ENCODE measurements at places on chromosomes 5 and 9.

DNA sequence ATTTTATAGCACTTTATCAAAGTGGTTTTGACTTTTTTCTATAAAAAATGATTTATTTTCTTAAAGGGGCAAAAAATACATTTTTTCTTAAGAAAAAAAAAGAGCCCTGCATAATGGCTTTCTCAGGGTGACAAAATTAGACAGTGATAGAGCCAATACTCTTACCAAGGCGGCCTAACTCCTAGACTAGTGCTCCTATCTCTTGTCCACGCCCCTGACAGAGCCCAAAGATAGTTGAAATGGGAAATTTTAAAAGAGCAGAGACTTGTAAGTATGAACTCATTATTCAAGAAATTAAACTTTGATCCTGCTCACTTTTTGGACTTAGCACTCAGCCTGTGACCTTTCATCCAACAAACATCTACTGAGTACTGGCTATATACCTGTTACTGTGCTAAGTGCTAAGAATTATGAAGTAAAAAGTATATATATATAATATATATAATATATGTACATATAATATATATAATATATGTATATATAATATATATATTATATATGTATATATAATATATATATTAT lies 1.2 kb downstream of the INVS start:
- DNase-seq: no peak

DNA sequence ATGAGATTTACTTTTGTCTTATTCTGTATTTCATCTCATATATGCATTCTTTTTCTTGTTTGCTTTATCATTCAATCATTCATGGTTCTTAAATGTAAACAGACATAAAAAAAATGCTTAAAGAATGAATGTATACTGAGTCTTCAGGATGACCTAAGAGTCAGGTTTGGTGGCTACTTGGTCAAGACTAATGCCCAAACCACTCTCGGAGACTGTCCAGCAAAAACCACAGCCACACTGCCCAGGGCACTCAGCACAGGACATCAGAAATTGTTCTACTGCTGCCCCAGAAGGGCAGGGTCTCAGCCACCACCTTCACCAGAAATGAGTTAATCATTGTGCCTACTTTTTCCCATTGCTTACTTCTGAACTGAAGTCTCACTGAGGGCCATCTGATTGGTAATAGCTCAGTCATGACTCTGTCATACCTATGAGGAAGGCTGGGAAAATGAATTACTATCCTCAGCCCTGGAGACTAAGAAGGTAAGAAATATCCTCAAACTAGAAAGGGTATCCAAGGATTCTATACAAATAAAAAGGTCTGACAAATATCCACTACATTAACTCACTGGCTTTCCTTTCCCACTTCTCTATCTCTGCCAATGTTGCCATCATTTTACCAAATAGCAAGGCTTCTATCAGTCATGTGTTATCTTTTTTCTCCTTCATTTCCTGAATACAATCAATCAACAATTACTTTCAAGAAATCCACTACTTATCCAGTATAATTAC lies 236.1 kb downstream of the CETN3 start:
- no peak for DNase-seq

- no peak for DNase-seq
These were observed 116.1 kb upstream of the TNC start for GRCh38 chr9:115234094-115234493.

DNA sequence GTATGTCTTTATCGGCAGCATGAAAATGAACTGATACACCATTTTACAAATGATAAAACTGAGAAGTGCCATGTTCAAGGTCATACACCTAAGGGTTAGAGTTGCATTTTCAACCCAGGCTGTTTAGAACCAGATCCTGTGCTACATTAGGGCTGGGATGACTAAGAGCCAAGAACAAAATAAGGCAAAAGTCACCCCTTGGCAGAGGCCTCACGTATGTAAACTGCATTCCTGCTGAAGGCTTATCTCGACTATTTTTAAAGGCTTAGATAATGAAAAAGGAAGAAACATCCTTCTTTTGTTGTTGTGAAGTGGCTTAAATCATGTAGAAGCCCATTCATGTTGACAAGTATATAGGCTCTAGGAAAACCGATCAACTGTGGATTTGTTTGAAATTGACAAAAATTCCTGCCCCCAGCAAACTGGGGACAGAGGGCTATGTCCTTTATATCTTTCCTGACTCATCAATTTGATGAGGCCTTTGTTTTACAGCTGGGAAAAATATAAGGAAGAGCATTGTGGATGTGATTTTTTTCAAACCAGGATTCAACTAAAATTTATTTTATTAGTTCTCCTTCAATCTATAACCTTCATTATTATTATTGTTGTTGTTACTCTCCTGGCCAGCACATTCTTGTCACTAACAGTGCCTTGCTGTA lies 196.5 kb downstream of the SNX18 start:
- DNase-seq: no peak

- DNase-seq: no peak
These were observed 122.1 kb downstream of the SNX18 start for GRCh38 chr5:54639621-54640020.

All from stimulated activated CD4-positive, alpha-beta T cell treated with anti-CD3 and anti-CD28 coated beads, Interleukin-15, amount 100 ng/mL, for 1 hour (primary cell).